ENCODE measurements at places on chromosomes 11 and 22.

DNA sequence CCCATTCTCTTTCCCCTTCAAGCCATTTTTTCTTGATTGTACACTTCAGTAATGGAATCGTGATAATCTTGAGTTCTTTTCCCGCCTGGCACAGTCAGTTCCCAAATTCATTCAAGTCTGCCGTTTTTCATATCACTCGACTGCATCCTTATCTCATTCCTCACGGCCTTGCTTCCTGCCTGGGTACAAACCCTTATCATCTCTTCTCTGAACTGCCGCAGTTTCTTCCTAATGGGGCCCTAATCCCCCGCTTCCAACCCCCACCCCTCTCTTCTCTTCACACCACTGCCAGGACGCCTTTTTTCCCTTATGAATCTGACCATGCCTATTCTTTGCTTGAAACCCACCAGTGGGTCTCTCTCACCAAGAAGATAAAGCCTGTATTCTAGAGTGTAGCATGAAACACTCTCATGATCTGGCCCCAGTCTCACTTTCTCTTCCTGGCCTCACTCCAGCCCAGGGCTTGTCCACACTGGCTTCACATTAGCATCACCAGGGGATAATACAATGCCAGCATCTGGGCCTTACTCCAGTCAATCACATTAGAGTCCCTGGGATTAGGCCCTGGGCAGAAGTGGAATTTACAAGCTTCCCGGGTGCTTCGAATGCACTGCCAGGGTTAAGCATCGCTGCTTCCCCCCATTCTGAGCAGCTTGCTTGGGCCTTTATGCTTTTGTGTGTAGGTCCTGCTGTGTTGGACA lies 102.1 kb downstream of the FBXO7 start:
- no peak for DNase-seq

- no peak for DNase-seq
These were observed 207.6 kb downstream of the CWF19L2 start for GRCh38 chr11:107250017-107250416.

- no peak for DNase-seq
These were observed 7.7 kb upstream of the NCR3LG1 start for GRCh38 chr11:17343907-17344306.

GRCh38 chr11:119652907-119653659 lies 75.9 kb downstream of the NECTIN1 start:
- DNase-seq = no peak

DNA sequence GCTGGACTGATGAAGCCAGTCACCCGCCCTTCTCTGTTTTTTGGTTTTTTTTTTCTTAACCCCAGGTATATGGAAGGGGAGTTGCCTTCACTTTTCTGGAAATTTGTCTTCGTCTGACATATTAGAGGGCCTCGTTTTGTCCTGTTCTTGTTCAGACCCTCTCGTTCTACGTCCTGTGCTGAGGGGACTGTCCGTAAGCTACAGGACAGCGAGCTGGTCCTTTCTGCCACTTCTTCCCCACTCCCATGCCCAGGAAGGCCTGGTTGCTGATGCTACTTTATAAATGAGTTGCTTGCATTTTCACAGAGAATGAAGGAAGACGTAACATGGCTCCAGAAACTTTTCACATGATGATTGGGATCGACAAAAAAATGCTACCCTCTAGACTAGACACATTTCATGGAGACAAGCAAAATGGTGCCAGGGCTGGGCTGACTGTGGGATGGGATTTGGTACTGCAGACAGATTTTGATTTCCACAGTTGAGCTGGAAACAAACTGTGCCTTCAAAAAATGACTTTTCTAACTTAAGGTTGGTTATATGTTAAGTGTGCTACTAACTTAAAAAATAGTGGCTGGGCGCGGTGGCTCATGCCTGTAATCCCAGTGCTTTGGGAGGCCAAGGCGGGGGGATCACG lies 27.2 kb upstream of the CRKL start:
- no peak for DNase-seq

Data from nucleus accumbens (tissue), 56 donors.